ENCODE measurements at places on chromosomes 11 and 22. TPM values are rescaled to one million over a fixed set of nuclear protein-coding genes. Genes with fewer than 3 reads are reported as not detected.
A peak's percentile ranks its signal among the peaks of the same experiment; 100 is the strongest.

DNA sequence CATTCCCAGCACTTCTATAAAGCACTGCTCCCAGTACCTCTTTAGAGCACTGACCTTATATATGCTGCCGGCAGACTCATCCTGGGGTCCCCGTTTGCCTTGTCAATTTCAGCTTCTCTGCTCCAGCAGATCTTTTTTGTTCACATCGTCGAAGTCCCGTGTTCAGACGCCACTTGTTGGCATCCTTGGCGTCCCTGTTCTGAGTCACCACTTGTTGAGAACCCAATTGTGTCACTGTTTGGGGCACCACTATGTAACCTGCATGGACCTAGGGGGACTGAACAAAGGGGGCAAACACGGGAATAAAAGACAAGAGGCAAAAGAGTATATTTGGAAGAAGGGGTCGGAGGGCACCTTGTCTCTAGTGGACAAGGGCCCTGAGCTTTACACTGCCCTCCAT lies 25.5 kb downstream of the OR10A6 start:
- no peak overlapping the region for H3K4me3 ChIP-seq
- no peak overlapping the region for H3K27ac ChIP-seq
- no peaks in the 10 kb centered on the region for H3K4me1 ChIP-seq

GRCh38 chr11:103648670-103649400 lies 387.6 kb upstream of the DDI1 start:
- H3K36me3 ChIP-seq: no peaks in the 10 kb centered on the region
- no peak overlapping the region for H3K27ac ChIP-seq
- no peaks in the 10 kb centered on the region for H3K4me1 ChIP-seq
- no peak for DNase-seq

DNA sequence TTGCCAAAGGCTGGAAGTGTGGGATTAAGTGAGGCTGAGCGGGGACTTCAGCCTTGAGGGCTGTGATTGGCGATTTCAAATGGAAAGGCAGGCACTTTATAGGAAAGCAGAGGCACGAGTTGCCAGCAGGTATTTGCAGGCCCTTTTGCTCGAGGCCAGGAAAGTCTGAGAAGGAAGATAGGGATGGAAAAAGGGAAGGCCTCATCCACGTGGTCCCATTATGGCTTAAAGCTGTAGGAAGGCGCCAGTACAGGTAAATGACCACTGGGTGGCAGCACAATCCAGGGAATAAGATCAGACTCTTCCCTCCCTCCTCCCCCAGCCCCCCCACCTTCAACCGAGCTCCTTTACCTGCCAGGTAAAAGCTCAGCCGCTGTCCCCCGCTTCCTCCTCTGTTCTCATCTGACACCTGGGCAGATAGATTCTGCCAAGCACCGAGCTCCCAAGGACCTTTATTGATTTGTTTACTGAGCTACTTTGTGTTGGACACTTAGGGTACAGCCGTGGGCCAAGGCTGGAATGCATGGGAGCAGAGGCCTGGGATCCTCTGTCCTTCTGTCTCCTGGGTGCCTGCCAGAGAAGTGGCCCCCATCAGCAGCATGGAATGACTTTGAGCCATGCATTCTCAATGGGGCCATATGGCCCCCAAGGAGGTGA lies 7.5 kb downstream of the P2RX3 start:
- peaks cover 4% of the 10 kb centered on the region for H3K27me3 ChIP-seq
- DNase-seq: peak; percentile 80
- H3K36me3 ChIP-seq: no peaks in the 10 kb centered on the region
- H3K27ac ChIP-seq: no peak overlapping the region
- H3K4me3 ChIP-seq: no peak overlapping the region

GRCh38 chr11:13339195-13340153 lies 61.9 kb downstream of the BMAL1 start:
- H3K36me3 ChIP-seq: no peaks in the 10 kb centered on the region
- peaks cover 24% of the 10 kb centered on the region for H3K4me1 ChIP-seq
- peak overlapping the region; percentile 50 for H3K27ac ChIP-seq
- no peak for DNase-seq
- no peaks in the 10 kb centered on the region for H3K27me3 ChIP-seq
- no peak overlapping the region for H3K4me3 ChIP-seq

GRCh38 chr22:46547883-46548244 lies 10.4 kb upstream of the CELSR1 start:
- no peaks in the 10 kb centered on the region for H3K4me1 ChIP-seq
- H3K36me3 ChIP-seq: no peaks in the 10 kb centered on the region
- peak; percentile 93 for DNase-seq
- H3K27ac ChIP-seq: peak overlapping the region; percentile 63
- H3K4me3 ChIP-seq: no peak overlapping the region

DNA sequence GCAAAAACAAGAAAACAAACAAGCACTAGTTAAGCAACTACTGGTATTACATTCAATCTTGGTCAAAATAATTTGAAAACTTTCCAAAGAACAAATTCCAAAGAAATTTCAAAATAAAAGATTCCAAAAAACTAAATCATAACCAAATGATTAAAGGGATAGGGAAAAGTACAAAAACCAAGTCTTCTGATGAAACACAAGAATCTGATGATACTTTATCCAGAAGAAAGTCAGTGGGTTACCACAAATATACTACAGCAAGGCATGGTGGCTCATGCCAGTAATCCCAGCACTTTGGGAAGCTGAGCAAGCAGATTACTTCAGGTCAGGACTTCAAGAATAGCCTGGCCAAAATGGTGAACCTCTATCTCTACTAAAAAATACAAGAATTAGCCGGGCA lies 59.1 kb downstream of the NUP98 start:
- H3K27ac ChIP-seq: no peak overlapping the region
- H3K4me1 ChIP-seq: no peaks in the 10 kb centered on the region
- no peak overlapping the region for H3K4me3 ChIP-seq
- no peak for DNase-seq

GRCh38 chr11:18309691-18310090 lies 12.2 kb downstream of the HPS5 start:
- H3K27ac ChIP-seq: no peak overlapping the region
- no peak for DNase-seq
- no peaks in the 10 kb centered on the region for H3K27me3 ChIP-seq
- peaks cover 12% of the 10 kb centered on the region for H3K4me1 ChIP-seq
- H3K36me3 ChIP-seq: peaks cover 3% of the 10 kb centered on the region
- no peak overlapping the region for H3K4me3 ChIP-seq

DNA sequence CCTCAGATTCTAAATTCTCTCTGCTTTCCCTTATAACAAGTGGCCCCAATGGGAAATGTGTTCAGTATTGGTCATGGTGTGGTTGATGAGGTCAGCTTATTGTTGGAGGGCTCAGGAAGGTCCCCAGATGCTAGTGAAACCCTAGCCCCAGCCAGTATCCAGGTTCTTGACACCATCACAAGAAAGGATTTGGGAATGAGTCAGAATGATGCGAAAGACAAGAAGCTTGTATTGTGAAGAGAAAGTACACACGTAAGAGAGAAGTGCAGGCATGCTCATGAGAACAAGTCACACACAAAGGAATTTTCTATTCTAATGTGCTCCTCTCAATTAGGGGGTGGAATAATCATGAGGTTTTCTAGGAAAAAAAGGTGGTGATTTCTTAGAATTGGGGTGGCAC lies 34.9 kb upstream of the TRPC6 start:
- H3K36me3 ChIP-seq: no peaks in the 10 kb centered on the region
- no peaks in the 10 kb centered on the region for H3K4me1 ChIP-seq
- no peaks in the 10 kb centered on the region for H3K27me3 ChIP-seq
- H3K4me3 ChIP-seq: no peak overlapping the region

DNA sequence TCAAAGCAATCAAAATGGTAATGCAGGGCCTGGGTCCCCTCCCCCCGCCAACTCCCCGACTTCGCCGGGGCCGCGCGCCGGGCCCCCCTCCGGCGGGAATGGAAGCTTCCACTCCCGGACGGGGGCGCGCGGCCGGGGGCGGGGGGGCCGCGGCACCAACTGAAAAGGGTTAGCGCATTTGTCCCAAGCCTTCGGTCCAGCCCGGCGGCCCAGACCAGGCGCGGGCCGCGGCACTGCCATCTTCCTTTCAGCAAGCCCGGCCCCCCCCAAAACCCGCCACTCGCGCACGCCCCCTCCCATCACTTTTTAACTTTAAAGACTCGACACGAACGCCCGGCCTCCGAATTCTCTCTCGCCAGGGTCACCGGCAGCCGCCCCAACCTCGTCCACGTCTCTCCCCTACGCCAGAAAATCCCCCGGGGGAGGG lies 2.8 kb downstream of the PHF21B start:
- peaks cover 45% of the 10 kb centered on the region for H3K4me1 ChIP-seq
- no peaks in the 10 kb centered on the region for H3K36me3 ChIP-seq
- peak; percentile 71 for DNase-seq
- peak overlapping the region; percentile 41 for H3K4me3 ChIP-seq

- H3K4me1 ChIP-seq: peaks cover 2% of the 10 kb centered on the region
- DNase-seq: no peak
Measured at GRCh38 chr11:120067438-120068113, 70.3 kb downstream of the TRIM29 start.

DNA sequence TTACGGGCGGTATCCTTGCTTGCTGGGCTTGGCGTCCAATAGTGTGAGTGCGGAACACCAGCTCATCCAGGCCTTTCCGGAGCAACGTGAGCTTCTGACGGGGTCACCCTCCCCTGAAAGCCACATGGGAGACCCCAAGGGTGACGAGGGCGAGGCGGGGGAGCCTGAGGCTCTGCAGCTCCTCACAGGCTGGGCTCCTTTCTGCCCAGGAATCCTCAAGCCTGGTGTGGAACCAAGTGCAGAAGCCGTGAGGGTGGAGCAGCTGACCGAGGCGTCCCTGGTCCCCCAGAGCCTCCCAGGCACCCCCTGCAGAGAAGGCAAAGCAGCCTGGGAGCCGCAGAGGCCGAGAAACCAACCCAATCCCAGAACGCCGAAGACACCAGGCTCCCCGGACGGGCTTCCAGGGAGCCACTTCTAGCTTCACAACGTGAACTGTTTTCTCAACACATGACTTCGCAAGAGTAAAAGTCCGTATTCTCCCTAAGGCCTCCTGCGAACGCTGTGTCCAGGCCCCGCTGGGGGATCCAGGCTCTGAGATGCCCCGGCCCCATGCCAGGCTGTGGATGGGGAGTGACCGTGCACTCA lies 530.3 kb downstream of the BRD1 start:
- no peaks in the 10 kb centered on the region for H3K4me1 ChIP-seq
- no peaks in the 10 kb centered on the region for H3K36me3 ChIP-seq
- no peak overlapping the region for H3K4me3 ChIP-seq
- no peaks in the 10 kb centered on the region for H3K27me3 ChIP-seq

DNA sequence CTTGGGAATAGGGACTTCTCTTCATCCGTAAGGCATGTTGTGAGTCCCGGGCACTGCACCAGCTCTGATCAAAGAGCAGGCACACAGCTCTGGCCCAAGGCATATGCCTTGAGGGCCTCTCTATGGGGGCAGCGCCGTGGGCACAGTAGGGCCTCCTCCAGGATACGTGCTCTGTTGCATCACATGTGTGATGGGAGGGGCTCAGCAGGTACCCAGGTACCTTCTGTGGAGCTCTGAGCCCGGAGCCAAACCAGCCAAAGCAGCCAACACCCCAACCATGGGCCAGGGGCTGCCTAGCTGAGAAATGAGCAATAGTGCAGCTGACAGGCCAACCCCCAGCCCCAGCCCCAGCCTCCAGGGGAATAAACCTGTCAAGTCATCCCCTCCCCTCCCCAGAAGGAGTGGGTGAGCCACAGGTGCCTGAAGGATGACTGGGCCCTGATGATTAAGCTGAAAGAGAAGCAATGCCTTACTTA lies 79.7 kb upstream of the SHISAL1 start:
- DNase-seq: peak; percentile 46
- no peaks in the 10 kb centered on the region for H3K36me3 ChIP-seq
- H3K4me1 ChIP-seq: no peaks in the 10 kb centered on the region
- H3K4me3 ChIP-seq: no peak overlapping the region
- H3K27me3 ChIP-seq: no peaks in the 10 kb centered on the region
- no peak overlapping the region for H3K27ac ChIP-seq

GRCh38 chr11:24421766-24422165 lies 75.1 kb upstream of the LUZP2 start:
- no peak overlapping the region for H3K27ac ChIP-seq
- no peak overlapping the region for H3K4me3 ChIP-seq
- no peaks in the 10 kb centered on the region for H3K4me1 ChIP-seq
- DNase-seq: no peak

- H3K27ac ChIP-seq: no peak overlapping the region
- H3K4me1 ChIP-seq: no peaks in the 10 kb centered on the region
- no peak overlapping the region for H3K4me3 ChIP-seq
- no peaks in the 10 kb centered on the region for H3K36me3 ChIP-seq
- DNase-seq: no peak
Measured at GRCh38 chr11:30987819-30988218, 381.7 kb downstream of the DCDC1 start.

- H3K36me3 ChIP-seq: no peaks in the 10 kb centered on the region
- H3K27me3 ChIP-seq: no peaks in the 10 kb centered on the region
- no peak overlapping the region for H3K27ac ChIP-seq
Measured at GRCh38 chr11:81278991-81279390, 1454.7 kb downstream of the FAM181B start.

GRCh38 chr22:39475337-39475736 lies 18.5 kb downstream of the MGAT3 start:
- no peak overlapping the region for H3K4me3 ChIP-seq
- no peak overlapping the region for H3K27ac ChIP-seq
- H3K4me1 ChIP-seq: no peaks in the 10 kb centered on the region
- no peaks in the 10 kb centered on the region for H3K27me3 ChIP-seq
- no peak for DNase-seq

- no peak overlapping the region for H3K27ac ChIP-seq
- no peaks in the 10 kb centered on the region for H3K36me3 ChIP-seq
- peaks cover 17% of the 10 kb centered on the region for H3K4me1 ChIP-seq
- H3K4me3 ChIP-seq: no peak overlapping the region
Measured at GRCh38 chr22:39459681-39460080, 2.9 kb downstream of the MGAT3 start.

- peak overlapping the region; percentile 98 for H3K4me3 ChIP-seq
- no peaks in the 10 kb centered on the region for H3K27me3 ChIP-seq
- H3K4me1 ChIP-seq: peaks cover 34% of the 10 kb centered on the region
- H3K27ac ChIP-seq: peak overlapping the region; percentile 96
Measured at GRCh38 chr11:206002-206384, 1.2 kb downstream of the BET1L start.

GRCh38 chr11:18322818-18323570 lies 627 bp downstream of the GTF2H1 start:
- H3K4me3 ChIP-seq: peak overlapping the region; percentile 91
- no peak for DNase-seq
- peaks cover 4% of the 10 kb centered on the region for H3K36me3 ChIP-seq

GRCh38 chr11:111230122-111230465 lies 15.4 kb upstream of the POU2AF2 start:
- H3K27ac ChIP-seq: no peak overlapping the region
- peaks cover 9% of the 10 kb centered on the region for H3K4me1 ChIP-seq
- H3K4me3 ChIP-seq: no peak overlapping the region
- no peak for DNase-seq

GRCh38 chr11:117871160-117871559 lies 5.3 kb downstream of the FXYD6 start:
- no peaks in the 10 kb centered on the region for H3K27me3 ChIP-seq
- peaks cover 2% of the 10 kb centered on the region for H3K4me1 ChIP-seq
- peak overlapping the region; percentile 94 for H3K27ac ChIP-seq
- no peak for DNase-seq
- no peak overlapping the region for H3K4me3 ChIP-seq

SLCO2B1 gene
- total RNA-seq: 29.2 TPM

CYP2D6 gene
- total RNA-seq: 0.81 TPM

MAPK8IP2 gene
- total RNA-seq: 2.2 TPM

KRTAP5-8 gene
- not detected for total RNA-seq

CNIH2 gene
- not detected for total RNA-seq

ACO2 gene
- total RNA-seq: 86.7 TPM

MICAL3 gene
- 26.3 TPM for total RNA-seq
